Muscle of back (tissue), 13 donors: ENCODE measurements at places on chromosomes 2 and 18. TPM values are rescaled to one million over a fixed set of nuclear protein-coding genes. Genes with fewer than 3 reads are reported as not detected.
A peak's percentile ranks its signal among the peaks of the same experiment; 100 is the strongest.

Gene NR4A2
- 3.0 TPM for polyA plus RNA-seq

DNA sequence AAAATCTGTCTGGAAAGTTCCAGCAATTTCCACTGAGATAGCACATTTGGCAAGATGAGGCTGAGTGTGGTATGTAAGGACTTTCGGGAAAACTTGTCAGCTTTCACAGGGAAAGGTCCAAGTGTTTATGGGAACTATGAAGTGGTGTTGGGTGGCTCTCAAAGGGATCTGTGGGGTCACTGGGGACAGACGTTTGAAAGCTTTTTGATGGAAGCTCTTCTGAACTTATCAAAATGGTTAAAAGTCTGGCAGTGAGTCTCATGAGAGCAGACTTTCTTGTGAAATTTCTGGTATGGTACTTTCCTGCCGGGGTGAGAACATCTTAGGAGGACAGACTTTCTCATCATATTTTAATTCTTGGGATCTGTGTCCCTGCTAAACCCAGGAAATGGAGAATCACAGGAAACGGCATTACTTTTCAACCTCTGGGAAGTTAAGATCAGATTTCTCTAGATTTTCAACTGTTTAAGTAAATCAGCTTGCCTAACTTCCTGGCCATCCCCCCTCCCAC is 546.3 kb upstream of the ZEB2 start:
- peak; percentile 51 for DNase-seq

DNA sequence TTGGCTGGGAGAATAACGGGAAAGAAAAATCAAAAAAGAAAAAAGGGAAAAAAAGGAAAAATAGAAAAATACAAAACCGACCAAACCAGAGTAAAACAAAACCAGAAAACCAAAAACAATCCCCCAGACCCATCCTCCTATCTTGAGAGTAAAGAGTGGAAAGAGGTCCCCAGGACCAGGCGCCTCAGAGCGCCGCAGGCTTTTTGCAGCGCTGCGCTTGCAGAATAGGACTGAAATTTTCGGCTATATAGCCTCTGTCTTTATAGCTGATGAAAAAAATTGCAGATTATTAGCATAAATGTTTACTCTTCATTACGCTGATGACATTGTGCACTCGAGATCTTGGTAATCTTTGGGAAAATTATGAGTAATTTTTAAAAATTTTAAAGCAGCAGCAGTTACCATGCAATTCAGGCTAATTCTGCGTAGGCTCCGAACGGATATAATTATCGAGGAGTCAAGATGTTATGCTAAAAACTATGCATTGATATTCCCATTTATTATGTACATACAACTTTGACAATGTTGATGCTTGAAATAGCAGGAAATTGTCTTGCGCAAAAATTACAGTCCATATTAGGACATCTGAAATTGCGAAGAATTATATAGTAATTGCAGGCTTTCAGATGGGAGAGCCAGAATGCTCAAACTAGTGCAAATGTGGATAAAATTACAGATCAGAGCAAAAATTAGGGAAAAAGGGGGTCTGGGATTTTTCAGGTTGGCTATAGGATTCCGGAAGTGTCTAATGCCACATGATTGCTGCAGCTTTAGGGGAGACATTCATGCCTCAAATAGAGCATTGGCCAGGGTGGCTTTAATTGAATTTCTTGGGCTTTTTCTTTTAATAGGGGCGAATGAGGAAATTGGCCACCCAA is 8.3 kb downstream of the DLX1 start:
- DNase-seq, result no peak

GRCh38 chr2:38552259-38552658 is 50.5 kb downstream of the HNRNPLL start:
- DNase-seq, result no peak

Gene MC2R
- 0.30 TPM for polyA plus RNA-seq

- peak; percentile 81 for DNase-seq
These were observed 56.6 kb upstream of the CYP26B1 start for GRCh38 chr2:72204156-72204785.

- no peak for DNase-seq
These were observed 481.2 kb downstream of the NUP35 start for GRCh38 chr2:183605440-183605839.

Gene LYPD6B
- polyA plus RNA-seq, result 7.2 TPM

GRCh38 chr18:45667056-45667736 is 51.9 kb downstream of the SLC14A2 start:
- DNase-seq, result no peak

DNA sequence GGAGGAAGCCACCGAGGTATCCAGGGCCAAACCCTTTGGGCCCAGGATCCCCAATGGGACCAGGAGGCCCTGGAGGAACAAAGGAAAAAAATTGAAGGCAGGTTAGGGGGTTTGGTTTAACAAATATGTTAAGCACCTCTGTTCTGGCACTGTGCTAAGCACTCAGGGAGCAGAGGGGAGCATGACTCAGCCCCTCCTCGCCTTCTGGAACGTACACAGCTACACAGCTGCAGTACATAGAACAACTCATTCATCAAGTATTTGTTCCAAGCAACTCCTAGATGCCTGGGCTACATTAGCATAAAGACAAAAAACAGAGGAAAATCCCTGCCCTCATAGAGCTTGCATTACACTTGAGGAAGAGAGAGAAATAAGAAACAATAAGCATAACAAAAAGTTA is 153.6 kb downstream of the COL4A4 start:
- DNase-seq, result no peak

Gene FBXO36
- 3.0 TPM for polyA plus RNA-seq

Gene APOB
- 0.04 TPM for polyA plus RNA-seq
